Right lung (tissue), 10 donors: ENCODE measurements at places on chromosomes 4 and X. TPM values are rescaled to one million over a fixed set of nuclear protein-coding genes. Genes with fewer than 3 reads are reported as not detected.

USP46 gene
- 24.5 TPM for polyA plus RNA-seq

ETFDH gene
- 17.8 TPM for polyA plus RNA-seq

TMEM271 gene
- polyA plus RNA-seq, result not detected

PASD1 gene
- polyA plus RNA-seq, result 0.13 TPM

ADGRG4 gene
- not detected for polyA plus RNA-seq

GBA3 gene
- polyA plus RNA-seq, result not detected

LRPAP1 gene
- polyA plus RNA-seq, result 101 TPM

GRCh38 chr4:77600521-77601451 is 4.8 kb upstream of the CXCL13 start:
- no peak for DNase-seq

DNA sequence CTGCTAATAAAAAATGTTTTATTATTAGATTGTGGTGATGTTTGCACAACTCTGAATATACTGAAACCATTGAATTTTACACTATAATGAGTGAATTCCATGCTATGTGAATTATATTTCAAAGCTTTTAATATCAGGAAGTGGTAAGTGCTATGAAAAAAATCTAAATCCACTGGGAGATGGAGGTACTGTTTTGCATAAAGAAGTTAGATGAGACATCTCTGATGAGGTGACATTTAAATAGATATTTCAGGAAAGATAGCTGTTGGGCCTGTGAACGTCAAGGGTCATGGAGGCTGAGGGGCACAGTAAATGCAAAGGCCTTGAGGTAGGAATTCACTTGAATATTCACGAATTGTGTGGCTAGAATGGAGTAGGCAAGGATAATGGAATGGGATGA is 12.3 kb downstream of the DCUN1D4 start:
- DNase-seq, result no peak

DNA sequence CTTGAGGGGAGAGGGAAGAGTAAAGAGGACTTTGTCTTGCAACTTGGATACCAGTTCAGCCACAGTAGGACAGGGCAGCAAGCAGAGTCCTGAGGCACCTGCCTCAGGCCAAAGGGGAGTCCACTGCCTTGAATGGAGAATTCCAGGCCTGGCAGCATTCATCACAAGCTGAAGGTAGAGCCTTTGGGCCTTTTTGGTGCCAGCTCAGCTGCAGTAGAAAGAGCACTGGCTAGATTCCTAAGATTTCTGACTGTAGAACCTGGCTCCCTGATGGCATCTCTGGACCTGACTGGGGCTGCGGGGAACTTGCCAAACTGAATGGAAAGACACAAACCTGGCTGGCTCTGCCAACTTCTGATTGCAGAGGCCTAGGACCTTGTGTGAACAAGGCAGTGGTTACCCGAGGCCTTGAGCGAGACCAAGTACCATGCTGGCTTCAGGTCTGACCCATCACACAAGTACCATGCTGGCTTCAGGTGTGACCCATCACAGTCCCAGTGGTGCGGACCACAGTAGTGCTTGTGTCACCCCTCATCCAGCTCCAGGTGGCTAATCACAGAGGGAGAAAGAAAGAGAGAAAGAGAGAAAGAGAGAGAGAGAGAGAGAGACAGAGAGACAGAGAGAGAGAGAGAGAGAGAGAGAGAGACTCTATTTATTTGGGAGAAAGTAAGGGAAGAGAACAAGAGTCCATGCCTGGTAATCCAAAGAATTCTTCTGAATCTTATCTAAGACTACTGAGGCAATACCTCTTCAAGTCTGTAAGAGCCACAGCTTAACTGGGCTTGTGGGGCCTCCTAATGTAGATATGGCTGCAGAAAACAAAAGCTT is 137.6 kb upstream of the SPIN4 start:
- DNase-seq, result no peak

DNA sequence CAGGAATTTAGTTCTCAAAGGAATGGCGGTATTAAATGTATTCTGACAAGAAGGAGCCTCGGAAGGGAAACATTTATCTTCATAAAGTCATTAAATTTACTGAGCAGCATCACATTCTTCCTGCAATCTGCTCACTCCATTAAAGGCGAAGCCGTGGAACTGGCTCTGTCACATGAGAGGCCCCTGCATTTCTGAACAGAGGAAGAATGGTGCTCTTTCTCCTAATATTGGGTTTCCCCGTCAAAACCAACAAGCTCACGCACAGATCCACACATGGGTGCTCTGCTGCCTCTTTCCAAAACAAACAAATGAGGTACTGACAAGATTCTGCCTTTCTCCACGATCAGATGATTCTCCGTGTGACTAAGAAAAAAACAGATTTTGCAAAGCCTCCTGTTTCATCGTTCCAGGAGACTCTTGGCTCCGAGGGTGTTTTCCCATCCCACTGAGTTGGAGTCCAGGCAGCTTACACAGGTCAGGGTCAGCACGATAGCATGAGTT is 191.2 kb downstream of the IDS start:
- no peak for DNase-seq

- no peak for DNase-seq
Observed at GRCh38 chr4:101774807-101775206, 15.7 kb upstream of the BANK1 start.

GRCh38 chrX:16601885-16602284 is 48.1 kb upstream of the S100G start:
- no peak for DNase-seq

DNA sequence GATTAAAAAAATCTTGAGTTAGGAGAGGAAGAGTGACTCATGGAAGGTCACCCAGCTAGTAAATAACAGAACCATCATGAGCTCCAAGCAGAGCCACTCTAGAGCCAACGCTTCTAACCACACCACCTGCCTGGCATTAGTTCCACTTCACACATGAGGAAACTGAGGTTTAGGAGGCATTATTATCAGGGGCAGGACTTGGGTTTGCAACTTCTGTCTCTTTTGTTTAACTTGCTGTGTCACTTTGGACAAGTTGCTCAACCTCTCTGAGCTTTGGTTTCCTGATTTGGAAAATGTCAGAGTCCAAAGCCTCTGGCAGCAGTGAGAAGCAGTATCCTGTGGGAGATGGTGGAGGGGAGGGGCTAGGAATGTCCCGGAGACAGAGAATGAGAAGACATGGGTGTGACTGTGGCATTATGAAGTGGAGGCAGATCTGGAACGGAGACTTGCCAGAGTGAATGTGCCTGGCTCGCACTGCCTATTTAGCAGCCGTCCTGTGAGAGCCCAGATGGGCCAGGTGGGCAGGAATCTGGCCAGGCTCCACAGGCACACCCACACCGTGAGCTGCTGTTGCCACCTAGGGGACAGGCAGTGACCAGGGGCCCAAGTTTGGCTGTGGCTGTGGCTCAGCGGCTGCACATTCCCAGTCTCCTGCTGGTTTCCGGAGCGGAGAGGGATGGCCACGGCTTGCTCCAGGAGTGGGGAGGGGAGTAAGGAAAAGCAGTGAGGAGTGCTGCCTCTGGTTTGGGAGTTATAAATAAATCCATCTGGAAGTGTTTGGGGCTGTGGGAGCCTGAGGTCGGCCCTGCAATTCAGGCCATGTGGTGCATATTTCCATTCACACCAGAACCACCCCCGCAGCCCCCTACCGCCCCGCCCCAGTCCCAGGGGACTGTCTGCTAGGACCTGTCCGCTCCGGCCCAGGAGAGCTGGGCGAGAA is 93.4 kb downstream of the NHSL2 start:
- DNase-seq, result no peak

DNA sequence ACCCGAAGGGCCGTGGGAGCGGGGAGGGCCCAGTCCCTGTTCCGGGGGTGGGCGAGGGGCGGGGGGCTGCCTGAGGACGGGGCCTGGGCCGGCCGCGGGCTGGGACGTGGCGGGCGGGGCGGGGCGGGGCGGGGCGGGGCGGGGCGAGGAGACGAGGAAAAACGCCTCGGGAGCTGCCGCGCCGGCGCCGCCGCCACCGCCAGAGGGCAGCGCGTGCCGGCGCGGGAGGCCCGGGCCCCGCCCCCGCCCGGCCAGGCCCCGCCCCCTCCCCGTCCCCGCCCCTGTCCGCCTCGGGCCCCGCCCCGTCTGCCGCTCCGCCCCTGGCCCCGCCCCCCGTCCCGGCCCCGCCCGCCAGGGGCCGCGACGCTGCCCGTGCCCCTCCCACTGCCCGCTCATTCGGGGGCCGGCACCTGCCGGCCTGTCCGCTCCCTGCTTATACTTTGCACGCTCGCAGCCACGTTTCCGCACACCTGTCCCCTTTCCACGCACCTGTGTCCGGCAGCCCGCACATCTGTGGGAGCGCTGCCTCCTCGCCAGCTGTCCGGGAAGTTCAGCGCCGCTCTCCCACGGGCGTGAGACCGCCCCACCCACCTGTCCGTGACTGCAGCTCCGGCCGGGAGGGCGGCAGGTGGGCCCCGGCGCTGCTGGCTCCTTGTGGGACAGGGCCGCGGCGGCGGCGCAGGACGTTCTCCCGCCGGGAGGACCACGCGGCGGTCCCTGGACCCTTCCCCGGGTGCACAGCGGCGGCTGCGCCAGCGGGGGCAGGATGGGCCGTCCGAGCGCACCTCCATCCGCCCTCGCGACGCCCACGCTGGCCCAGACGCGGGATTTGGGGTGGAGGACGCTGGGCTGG is 1.7 kb upstream of the FGFRL1 start:
- peak; percentile 58 for DNase-seq

- no peak for DNase-seq
Observed at GRCh38 chrX:76148041-76148665, 24.7 kb upstream of the PBDC1 start.

DNA sequence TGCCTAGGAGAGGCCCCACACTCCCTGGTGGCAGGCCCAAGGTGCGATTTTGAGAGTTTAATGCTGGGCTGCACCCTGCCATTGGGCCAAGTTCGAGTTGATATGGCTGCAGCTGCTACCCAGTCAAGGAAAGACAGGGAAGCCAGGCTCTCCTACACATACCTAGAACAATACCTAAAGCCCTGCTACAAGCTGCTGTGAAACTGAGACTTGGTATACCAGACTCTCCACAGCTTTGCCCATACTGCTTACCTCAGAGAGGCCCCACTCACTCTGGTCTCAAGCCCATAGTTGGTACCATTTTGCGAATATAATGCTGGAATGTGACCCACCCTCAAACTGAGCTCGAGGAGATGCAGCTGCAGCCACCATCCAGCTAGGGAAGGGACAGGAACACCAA is 147.7 kb upstream of the MAGEB2 start:
- no peak for DNase-seq
